Esophagus muscularis mucosa (tissue), 4 donors: ENCODE measurements at places on chromosomes 16 and 17.

- DNase-seq = no peak
Observed at GRCh38 chr17:50523208-50523607, 9.3 kb upstream of the EPN3 start.

GRCh38 chr17:279331-279730 lies 73.3 kb downstream of the RPH3AL start:
- no peak for DNase-seq

DNA sequence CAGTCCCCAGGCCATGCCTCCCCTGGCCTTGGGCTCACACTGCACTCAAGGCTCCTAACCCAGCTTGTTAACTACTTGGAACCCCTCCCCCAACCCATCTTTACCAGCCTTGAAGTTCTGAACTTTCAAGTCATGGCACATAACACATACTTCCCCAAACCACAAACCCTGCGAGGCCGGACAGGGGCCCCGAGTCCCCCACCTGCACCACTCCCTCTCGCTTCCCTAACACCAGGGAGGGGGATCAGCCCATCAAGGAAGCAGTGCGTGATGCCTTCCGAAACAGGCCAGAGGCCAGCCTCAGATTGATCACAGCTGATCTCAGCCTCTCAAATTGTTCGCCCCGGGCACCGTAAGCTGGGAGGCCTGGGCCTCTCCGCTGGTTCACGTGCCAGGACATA lies 3.0 kb upstream of the NLRC3 start:
- DNase-seq = no peak

- no peak for DNase-seq
Observed at GRCh38 chr16:46748775-46749705, 896 bp upstream of the MYLK3 start.

DNA sequence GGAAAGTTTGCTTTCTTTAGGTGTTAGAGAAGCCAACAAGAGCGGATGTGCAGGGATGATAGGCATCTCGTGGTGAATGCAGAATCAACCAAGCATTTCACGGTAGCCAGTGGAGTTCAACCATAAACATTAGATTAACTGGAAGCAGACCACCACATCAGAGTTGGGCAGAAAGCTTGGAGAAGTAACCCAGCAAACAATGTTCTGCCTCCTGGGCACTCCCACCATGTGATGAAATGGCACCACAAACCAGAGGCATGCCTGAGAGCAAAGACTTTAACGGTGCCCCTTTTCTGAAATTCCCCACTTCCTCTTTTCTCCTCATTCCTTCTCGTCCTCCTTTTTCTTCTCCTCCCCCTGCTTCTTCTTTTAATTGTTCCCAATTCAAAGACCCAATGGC lies 193.5 kb upstream of the ANKFN1 start:
- DNase-seq = no peak

DNA sequence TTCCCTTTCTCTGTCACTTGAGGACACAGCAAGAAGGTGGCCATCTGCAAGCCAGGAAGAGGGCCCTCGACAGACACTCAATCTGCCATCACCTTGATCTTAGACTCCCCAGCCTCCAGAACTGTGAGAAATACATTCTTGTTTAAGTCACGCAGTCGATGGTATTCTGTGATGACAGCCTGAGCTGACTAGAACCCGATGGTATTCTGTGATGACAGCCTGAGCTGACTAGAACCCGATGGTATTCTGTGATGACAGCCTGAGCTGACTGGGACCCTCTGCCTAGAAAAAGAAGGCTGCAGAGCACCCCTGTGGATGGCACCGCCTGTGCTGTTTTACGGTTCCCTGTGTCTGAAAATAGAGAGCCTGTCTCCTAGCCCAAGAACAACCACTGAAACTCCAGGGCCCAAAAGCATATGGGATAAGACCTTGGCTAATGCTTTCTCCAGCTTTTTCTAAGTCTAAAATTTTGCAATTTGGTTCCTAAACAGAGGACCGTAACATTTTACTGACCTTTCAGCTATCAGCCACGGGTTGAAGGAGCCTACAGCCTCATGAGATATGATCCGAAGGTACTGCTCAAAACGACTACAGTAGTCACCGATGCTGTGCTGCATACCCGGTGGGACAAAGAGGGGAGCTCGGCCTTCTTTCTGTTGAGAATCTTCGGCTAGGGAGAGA lies 33.1 kb upstream of the PITPNM3 start:
- DNase-seq = peak; percentile 8
